ENCODE measurements at places on chromosomes 7 and 10.

- DNase-seq: no peak
Measured at GRCh38 chr7:2621948-2622640, 9.7 kb upstream of the TTYH3 start.

DNA sequence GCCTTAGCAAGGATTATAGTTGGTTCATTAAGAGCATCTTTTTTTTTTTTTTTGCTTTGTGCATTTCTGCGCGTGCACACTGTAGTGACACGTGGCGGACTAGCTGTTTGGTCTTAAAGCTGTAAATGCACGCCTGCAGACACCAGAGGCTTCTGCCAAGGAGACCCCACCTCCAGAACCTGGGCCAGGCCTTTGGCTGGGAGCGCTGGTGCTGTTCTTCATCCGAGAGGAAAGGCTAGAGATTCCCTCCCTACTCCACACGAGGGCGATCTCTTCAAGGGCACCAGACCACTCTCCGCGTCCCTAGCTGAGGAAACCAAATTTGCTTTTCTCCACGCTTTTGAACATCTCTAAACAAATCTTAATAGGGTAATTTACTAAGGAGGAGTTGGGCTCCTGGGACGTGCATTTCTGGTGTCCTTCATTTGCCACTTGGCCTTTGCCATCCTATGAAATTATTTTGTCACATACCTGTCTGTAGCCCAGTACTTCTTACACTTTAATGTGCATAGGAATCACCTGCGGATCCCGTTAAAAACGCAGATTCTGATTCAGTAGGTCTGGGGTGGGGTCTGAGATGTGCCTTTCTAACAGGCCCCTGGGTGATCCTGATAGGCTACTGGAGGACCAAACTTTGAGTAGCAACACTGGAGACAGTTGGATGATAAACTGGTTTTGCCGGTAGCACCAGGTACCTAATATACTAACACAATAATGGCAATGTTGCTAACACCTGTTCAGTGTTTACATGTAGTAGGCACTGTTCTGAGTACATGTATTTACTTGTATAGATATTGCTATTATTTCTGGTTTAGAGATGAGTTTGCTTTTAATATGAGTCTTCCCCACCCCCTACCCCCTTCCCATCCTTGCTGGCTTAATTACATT, 1.3 kb upstream of the SLC26A5 start:
- no peak for DNase-seq

- DNase-seq: no peak
Measured at GRCh38 chr10:116099023-116099420, 174.0 kb downstream of the GFRA1 start.

GRCh38 chr7:47328392-47329319, 253.3 kb downstream of the TNS3 start:
- DNase-seq: no peak

DNA sequence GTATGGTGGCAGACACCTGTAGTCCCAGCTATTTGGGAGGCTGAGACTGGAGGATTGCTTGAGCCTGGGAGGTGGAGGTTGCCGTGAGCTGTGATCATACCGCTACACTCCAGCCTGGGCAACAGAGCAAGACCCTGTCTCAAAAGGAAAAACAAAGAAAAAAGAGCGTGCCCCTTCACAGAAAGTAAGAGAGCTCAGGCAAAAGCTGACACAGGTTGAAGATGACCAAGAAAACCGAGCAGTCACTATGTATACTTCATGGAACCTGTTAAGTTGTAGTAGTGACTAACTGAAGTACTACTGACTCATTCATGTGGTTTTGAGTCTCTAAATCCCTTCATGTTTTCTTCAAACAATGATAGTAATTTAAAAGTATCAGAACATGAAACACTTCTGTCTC, 1.2 kb upstream of the PRRT4 start:
- no peak for DNase-seq

GRCh38 chr10:76721891-76722505, 915.6 kb downstream of the KCNMA1 start:
- DNase-seq: no peak

DNA sequence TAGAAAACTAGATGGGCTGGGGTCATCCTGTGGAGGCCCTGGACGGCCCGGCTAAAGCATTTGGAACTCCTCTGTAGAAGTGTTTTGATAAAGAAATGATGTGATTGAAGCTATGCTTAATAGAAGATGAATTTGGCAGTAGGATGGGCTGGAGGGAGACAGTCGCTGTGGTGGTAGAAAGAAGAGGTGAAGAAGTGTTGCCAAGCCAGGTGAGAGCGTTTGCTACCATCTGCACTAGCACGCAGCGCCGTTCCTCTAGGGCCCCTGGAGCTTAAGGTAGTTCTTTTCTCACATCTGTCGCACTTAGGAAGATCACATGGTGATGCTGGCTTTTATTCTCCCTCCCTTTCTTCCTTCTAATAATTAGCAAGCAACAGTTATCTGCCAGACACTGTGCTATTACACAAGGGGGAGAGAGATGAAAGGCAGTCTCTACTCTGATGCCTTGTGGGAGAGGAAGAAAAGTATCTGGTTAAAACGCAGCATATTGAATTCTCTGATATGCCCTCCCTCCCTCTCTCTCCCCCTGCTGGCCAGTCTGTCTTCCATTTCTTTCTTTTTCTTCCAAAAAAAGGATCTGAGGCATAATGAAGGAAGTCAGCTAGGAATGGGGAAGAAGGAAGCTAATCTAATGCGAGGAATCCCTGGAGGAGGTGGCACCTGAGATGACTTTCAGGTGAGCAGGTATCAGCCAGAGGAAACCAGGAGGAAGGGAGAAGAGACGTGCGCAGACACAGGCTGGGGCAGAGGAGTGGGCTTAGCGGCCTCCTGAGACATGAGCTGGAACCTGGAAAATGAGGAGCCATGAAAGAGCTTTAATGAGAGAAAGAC, 162.3 kb upstream of the KLF14 start:
- DNase-seq: no peak
